ENCODE measurements at places on chromosomes 1 and 21. TPM values are rescaled to one million over a fixed set of nuclear protein-coding genes. Genes with fewer than 3 reads are reported as not detected.

- no peak for DNase-seq
Measured at GRCh38 chr1:41162441-41162840, 79.7 kb downstream of the SCMH1 start.

DNA sequence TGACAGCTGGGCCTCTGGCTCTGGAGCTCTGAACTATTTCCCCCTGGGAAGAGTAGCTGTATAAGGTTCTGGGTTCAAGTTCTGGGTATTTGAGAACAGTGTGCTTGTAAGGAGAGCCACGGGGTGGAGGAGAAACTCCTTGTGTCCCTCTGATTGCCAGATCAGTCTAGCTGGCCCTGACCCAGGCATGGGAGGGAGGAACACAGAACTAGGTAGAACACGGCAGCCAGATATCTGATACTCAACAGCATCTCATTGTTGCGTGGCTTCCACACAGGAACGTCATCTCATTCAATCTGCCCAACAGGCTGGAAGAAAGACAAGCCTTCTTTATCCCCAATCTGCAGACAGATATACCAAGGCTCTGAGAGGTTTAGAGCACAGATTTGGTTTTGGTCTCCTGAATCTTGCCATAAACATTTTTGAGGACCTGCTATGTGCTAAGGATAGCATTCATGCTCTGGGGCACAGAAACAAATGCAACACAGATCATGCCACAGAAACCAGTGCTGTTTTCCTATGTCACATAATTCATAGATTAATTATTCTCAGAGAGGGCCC, 83.8 kb downstream of the PLXNA2 start:
- no peak for DNase-seq

DNA sequence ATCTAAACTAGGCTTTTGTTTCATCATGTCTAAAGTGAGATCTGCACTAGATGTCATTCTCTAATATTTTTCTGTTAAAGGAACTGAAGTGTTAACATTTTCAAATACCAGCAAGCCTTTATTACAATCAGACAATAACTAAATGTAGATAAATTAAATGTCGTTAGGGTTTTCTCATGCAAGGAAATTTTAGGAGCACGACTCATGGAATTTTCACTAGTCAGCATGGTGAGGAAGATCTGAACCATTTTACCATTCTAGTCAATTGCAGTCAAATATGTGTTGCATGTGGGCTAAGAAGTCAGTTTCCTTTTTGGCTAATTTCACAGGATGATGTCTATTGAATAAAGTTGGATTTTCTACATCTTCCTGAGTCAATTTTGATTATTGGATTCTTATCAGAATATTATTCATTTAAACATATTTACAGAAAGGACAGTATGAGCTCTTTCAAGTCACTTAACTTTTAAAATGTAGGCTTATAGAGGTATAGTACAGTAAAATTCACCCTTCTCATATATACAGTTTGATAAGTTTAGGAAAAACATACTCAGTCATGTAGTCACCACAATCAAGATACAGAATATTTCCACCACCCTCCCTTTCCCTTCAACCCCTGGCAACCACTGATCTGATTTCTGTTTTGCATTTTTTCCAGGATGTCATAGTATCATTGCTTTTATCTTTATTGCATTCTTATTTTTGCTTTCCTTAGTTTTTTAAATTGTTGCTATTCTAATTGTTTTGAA, 9.2 kb downstream of the GCSAML start:
- DNase-seq: no peak

DNA sequence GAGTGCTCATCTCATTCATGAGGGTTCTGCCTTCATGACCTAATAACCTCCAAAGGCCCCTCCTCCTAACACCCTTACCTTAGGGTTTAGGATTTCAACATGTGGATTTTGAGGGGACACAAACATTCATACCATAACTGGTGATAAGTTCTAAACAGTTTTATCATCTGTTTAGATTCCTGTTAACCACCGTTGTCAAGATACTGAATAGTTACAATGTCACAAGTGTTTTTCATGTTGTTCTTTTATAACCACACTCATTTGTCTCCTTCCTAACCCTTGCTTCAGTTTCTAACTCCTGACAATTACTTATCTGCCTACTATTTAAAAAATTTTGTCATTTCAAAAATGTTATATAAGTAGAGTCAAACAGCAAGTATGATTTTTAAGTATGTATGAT, 86.0 kb downstream of the NCAM2 start:
- no peak for DNase-seq

DNA sequence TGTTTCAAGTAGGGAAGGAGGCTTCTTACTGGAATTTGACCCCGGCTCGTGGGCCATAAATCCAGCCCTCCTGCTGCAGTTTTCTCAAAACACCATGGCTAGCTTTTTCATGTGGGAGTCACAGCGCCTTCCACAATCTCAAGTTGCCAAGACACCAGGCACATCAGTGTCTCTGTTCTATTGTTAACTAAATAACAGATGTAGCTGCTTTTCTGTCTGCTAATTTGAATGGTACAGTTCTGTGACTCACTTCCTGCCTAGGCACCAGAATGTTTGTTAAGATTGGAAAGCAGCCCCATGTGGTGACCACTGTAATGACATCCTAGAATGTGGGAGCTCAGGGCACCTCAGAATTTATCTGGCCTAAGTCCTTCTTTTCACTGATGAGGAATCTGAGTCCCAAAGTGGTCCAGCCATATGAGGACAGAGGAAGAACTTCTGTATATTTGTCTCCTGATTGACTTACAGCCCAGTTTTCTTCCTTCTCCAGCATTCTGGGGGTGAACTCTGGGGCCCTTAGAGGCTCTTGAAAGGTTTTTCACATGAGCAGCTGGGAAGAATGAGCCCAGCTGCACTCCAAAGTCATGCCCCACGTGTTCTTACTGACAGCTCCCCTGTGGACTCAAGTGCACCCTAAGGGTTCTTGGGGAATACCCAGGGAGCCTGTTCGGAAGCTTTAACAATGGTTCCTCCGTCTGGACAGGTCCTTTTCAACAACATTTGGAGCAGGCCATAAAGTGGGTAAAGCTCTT, 27.5 kb downstream of the TRIM45 start:
- peak; percentile 31 for DNase-seq

- DNase-seq: peak; percentile 42
Measured at GRCh38 chr1:78651241-78651640, 1.6 kb downstream of the IFI44 start.

- DNase-seq: no peak
Measured at GRCh38 chr1:199399996-199400724, 627.4 kb upstream of the NR5A2 start.

DNA sequence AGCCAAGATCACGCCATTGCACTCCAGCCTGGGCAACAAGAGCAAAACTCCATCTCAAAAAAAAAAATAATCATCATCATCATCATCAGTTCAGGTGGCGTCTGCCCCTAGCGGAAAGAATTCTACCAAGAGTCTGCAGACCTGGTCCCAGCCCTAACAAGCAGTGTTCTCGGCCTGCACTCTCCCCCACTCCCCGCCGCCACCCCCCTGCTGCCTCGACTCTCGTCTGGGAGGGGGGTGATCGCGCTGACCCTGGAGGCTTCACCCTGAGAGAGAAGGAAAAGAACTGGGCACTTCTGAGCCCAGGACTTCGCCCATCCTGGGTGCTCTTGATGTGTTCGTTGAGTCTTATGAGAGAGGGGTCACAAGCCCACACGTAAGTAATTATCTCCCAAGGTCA, 160.1 kb upstream of the TMEM51 start:
- no peak for DNase-seq

- no peak for DNase-seq
Measured at GRCh38 chr21:46214478-46215340, 13.9 kb downstream of the LSS start.

- DNase-seq: no peak
Measured at GRCh38 chr1:116931016-116931918, 21.6 kb downstream of the PTGFRN start.

DNA sequence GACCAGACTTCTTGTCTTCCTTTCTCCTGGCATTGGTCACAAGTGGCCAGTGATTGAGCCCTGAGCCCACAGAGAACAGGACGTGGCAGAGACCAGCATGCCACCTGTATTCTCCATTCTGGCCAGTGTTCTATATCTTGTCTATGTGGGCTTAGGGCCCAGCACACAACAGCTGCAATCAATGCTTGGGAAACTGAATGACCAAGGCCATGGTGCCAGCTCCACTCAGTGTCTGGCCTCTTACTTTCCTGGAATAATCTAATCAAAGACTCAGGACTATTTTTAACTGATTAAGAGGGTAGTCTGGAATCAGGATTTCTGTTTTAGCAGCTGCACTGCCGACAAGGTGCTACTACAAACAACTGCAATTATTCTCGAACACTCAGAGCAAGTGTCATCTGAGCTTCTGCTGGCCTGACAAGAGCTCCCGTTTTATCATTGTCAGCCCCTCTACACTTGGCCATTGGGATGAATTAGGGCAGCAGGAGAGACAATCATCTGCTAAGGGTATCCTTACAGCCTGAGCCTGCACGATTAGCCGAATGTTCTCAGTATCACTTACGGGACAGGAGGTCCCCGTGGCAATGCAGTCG, 74.4 kb upstream of the GRIK3 start:
- no peak for DNase-seq

PTPRC gene
- total RNA-seq: not detected

CNKSR1 gene
- 39.9 TPM for total RNA-seq

SPSB1 gene
- total RNA-seq: 11.9 TPM

Data from HT-29 (cell line).